ENCODE measurements at places on chromosomes 5 and 9.

DNA sequence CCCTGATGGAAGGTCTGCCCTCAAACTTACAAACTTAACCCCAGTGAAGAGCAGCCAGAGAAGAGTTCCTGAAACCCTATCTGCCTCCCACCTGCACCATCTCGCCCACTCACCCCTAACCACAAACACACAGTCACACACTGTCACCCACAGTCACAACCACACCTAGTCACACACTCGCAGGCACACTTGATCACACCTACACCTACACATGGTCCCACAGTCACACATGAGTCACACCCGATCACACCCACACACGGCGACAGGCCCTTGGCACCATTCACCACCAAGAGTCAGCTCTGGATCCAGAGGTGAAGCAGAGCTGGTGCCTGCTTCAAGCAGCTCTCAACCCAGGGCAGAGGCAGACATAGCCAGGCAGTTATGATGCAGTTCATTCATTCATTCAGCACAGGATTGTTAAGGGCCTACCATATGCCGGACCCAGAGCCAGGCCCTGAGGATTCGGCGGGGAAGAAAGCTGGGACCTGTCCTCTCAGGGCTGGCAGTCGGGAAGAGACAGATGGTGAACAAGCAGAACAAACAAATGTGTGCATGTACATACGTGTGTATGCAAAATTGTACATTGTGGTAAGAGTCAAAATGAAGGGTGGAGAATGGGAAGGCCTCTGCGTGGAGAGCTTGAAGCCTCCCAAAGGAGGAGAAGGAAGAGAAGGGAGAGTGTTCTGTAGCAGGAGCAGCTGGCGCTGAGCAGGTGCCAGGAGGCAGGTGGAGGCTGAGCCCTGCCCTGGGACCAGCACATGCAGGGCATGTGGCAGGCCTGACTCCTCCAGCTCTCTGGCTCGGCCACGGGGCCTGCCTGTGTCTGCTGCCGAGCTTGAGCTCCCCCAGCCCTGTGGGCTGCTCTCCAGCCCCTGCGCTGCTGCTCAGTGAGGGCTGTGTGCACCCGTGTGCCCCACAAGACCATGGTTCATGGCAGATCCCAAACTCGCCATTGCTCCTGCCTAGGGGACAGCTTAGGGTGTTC is 6.4 kb downstream of the TSPAN17 start:
- DNase-seq = no peak

DNA sequence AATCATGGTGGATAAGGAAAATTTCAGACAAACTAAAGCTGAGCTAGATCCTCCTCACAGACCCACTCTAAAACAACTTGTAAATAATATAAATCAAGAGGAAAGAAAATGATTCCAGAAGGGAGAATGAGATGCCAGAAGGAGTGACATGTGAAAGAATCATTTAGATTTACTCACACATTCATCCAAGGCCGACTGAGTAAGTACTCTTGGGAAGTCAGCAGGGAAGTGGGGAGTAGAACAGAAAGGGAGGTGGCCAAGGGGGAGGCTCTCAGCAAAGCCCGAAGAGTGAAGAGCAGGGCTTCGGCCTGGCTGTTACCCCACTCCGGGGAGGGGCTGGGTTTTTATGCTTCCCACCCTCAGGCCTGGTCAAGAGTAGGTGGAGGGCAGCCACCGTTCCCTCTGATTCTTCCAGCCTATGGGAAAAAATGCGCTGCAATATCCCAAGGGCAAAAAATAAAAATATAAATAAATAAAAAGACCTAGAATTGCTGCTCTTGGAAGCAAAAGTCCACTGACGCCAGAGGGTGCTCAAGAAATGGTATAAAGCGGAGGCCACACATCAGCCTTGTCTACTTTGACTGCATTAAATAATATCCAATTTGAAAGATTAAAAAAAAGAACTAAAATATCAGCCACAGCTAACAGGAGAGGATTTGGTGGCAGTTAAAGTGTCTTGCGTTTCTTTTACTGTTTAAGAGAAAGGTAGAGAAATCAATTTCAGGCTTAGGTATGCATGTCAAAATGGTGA is 110.2 kb upstream of the COL5A1 start:
- no peak for DNase-seq

DNA sequence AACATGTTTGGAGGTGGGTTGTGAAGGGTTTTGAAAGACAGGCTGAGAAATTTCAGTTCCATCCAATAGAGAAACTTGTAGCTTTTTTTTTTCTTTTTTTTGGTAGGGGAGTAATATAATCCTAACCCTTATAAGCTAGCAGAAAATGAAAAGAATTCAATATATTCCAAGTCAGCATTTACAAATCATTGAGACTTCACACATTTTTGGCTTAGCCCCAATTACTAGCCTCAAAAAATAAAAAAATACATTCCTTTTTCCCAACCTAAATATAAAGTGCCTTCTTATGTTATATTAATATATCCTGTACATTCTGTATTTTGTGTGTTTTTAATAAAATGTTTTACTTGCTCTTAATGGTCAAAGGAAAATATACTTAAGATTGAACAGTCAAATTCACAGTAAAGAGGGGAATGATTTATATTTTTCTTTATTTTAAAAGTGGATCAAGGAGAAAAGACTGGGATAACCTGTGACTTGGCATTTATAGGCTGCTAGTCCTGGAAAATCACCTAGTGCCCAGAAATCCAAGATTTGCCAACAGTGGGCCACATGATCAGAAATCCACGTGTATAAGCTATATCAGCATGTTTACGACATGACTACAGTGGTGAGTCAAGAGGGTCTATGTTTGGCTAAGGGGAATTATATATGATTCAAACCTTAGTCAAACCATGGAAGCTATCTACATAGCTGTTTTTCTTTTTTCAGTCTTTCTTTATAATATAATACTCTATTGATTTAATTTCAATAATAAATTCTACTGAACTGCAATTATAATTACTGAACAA is 14.5 kb downstream of the HACD4 start:
- DNase-seq = no peak

DNA sequence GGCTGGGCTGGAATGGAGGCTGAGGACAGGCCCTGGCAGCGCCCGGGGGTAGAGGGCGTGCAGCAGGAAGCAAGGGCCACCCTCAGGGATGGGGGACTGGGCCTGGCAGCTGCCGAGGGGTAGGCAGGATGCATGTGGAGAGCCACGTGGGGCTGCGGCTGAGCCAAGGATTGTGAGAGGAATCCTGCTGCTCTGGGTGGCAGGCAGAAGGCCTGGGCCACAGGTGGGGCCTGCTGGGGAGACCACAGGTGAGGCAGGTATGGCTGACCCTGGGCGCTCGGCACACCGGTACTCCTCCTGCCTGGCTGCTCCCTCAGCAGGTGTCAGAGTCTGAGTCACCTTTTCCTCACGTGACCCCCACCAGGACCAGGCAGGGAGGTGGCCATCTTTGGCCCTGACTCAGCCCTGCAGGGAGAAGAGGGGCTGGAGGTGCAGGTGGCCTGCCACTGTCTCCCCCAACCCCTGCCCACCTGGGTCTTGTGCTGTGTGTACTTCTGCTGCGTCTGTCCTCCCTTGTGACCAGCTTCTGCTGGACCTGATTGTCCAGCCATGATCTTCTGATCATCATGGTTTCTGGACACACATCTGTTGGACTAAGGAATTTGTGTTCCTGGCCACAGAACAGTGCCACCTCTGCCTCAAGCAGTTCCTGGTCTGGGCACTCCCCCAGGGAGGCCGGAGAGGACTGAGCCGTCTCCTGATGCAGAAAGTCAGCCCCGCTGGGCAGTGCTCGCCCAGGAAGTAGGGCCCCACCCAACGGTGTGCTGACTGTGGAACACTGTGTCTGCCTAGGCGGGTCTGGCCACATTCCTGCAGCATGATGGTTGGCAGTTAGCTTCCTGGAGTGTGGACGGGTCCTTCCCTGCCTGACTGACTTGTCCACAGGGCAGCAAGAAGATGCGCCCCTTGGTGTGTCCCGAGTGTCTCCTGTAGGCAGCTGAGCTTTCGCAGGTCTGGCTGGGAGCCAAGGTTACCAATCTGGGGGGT is 6.4 kb downstream of the ARRDC1 start:
- DNase-seq = no peak

GRCh38 chr5:91474201-91474600 is 91.1 kb upstream of the ARRDC3 start:
- no peak for DNase-seq

- DNase-seq = no peak
Observed at GRCh38 chr5:137665678-137666460, 70.0 kb downstream of the KLHL3 start.

- DNase-seq = no peak
Observed at GRCh38 chr5:73859696-73860095, 233.7 kb downstream of the ARHGEF28 start.

DNA sequence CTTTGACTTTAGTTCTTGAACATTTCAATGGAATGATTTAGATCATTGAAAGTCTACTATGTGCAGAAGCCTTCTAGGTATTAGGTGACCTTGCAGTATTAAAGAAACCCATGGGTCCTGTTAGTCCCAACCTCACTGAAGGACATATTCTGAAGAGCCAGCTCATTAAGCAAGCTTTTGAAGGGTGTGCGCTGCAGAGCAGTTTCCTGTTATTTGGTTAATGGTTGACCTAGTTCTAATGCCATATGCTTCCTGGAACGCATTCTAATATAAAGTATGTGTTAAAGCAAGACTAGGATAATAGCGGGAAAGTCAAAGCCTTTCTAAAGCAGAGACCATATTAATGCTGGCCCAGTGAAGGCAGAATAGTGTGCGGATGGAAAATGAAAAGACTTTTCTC is 20.1 kb downstream of the ZNF462 start:
- DNase-seq = no peak

DNA sequence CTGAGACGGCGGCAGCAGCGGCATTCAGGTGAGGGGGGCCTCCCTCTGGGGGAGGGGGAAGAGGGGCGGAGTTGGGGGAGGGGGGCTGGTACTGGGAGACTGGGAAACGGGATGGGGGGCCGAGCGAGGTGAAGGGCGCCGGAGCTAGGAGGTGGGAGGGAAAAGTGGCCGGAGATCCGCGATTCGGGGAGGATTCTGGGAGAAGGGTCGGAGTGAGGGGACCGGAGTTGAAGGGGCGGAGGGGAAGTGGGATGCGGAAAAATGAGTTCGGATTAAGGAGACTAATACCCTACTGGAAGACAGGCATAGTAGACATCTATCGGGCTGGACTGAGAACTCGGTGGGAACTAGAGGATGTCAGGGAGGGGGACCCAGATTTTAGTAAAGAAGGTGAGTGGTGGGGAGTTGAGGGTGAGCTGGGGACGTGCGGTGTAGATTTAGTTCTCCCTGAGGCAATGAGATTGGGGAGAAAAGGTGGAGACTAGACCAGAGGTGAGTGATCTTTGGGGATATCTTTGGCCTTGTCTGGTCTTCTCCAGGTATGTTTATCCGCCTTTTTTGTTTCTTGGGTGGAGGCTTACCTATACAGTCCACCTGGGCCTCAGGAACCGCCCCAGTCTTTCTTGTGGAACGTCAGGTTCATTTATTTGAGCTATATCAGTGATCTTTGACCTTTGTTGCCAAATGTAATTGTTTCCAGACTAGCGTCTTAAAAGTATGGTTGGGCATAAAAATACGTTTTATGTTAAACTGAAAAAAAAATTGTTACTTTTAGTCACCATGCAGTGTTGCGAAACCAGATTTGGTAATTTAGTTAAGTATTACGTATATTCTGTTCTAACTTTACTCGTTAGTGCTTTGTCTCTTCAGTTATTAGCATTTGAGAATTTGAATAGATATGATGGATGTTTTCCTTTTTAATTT is 632 bp downstream of the UBAP1 start:
- peak; percentile 37 for DNase-seq

Measured in AG09319 (cell line).